ENCODE measurements at places on chromosomes 7 and 10. TPM values are rescaled to one million over a fixed set of nuclear protein-coding genes. Genes with fewer than 3 reads are reported as not detected.

The ANAPC16 gene
- total RNA-seq: 74.3 TPM

The PHKG1 gene
- 2.8 TPM for total RNA-seq

The VSTM2A gene
- total RNA-seq: not detected

The SYT15 gene
- 1.3 TPM for total RNA-seq

The AQP1 gene
- not detected for total RNA-seq

The DYNC1I1 gene
- not detected for total RNA-seq

The ASAH2 gene
- total RNA-seq: 4.6 TPM

The CXCL12 gene
- not detected for total RNA-seq

The TCAF2 gene
- 34.7 TPM for total RNA-seq

The JCAD gene
- total RNA-seq: 0.19 TPM

The KCNMA1 gene
- total RNA-seq: not detected

The NUP42 gene
- total RNA-seq: 60.9 TPM

The NME8 gene
- total RNA-seq: not detected

Data from activated CD4-positive, alpha-beta T cell treated with anti-CD3 and anti-CD28 coated beads, Interleukin-2, amount 10 ng/mL, durations not matched to agents 24 days and 14 days (primary cell).